IMR-90 (cell line): ENCODE measurements at places on chromosomes 12 and 14. TPM values are rescaled to one million over a fixed set of nuclear protein-coding genes. Genes with fewer than 3 reads are reported as not detected.

The SLC25A21 gene
- 0.90 and 2.5 TPM in 2 replicates for total RNA-seq

The BICDL1 gene
- not detected in 2 replicates for total RNA-seq

The MYF5 gene
- total RNA-seq = not detected in 2 replicates

The NDUFA9 gene
- 112 and 124 TPM in 2 replicates for total RNA-seq

The LRP1-AS gene
- total RNA-seq = not detected in 2 replicates

The CTSG gene
- total RNA-seq = not detected in 2 replicates

The DENND5B gene
- total RNA-seq = 11.9 and 13.4 TPM in 2 replicates

The TAS2R8 gene
- not detected in 2 replicates for total RNA-seq

The GLTP gene
- 58.4 and 67.2 TPM in 2 replicates for total RNA-seq

DNA sequence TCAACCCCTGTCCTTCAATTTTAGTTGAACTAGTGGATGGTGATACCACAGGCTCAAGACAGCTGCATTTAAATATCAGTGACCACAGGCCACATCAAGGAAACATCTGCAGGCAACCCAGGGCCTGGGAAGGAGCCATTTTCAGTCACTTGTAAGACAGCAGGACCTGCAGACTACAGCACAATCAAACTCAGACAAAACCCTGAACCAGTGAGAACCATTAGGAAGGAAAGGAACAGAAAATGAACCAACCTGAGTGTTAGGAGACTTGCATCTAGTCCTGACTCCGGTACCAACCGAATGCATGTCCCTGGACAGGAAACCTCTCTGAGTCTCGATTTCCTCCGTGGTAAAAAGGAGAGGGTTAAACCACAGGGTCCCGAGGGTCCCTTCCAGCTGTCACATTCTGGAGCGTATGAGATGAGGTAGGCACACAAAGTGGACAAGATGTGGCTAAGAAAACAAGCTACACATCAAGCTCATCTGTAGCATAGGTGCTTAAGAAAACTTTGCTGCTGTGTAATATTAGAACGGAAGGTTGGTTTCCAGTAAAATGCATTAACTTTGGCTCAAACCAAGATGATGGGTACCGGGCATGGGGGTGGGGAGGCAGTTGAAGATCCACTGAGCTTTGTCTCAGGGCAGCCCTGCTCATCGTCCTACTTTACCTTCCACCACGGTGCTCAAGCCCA lies 1.6 kb upstream of the CDKN1B start:
- DNase-seq = no peak

- DNase-seq = no peak
Observed at GRCh38 chr12:92732716-92733115, 29.9 kb downstream of the PLEKHG7 start.

GRCh38 chr12:121279071-121279375 lies 17.5 kb downstream of the CAMKK2 start:
- DNase-seq = peak; percentile 74

DNA sequence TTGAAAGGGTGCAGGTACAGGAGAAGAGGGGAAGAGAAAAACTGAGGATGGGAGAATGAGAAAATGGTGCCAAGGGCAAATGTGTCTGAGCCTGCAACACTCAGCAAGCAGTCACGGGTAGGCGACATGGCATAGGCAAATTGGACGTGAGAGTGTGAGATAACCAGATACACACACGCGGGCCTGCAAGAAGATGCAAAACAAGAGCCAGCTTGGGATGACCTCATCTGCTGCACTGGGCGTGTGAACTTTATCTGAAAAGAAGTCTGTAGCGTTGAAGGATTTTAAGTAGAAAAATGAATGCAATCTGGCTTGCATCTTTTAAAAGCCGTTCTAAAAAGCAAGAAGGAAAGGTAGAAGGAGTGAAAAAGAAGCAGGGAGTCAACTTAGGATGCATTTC lies 160.4 kb downstream of the NTF3 start:
- no peak for DNase-seq

DNA sequence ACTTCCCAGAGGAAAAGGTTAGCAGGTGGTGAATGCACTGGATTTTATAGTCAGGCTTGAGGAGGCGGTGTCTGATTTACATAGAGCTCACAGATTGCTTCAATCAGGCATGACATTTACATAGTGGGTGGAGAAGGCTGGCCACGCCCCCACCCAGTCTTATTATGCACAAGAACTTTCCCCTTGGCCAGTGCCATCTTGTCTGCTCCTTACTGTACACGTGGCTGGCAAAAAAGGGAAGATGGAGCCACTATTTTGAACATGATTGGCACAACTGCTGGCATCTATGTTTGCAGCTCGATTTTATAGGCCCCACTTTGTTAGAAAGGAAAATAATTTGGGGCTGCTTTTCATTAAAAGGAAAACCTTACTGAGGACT lies 10.9 kb upstream of the LGMN start:
- DNase-seq = peak; percentile 49

DNA sequence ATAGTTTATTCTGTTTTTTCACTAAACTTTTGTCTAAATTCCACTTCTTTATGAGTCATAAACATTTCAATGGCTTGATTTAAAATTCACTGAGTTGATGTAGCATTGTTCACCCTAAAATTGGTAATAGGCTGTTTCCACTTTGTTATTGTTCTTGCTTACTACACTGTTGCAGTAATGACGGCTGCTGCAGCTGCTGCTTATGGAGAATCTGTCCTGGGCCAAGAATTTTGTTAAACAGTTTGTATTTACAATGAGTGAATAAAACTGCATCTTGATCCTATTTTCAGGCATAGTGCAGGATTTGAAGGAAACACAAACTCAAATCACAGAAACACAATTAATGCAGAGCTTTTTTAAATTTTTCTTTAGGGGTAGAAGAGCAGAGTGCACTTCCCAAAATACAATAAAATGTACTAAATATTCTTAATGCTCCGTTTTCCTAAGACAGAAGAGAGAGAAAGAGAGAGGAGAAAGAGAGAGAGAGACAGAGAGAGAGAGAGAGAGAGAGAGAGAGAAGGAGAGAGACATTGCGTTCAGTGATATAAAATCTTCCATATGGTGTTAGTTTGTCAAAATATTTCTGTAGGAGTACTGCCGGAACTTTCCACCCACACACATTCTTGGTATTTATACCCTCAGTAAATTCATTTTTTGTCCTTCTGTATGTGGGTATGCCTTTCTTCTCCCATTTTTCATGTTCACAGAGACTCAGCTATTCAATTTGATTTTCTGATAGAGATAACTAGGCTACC lies 266.4 kb downstream of the LRFN5 start:
- DNase-seq = peak; percentile 39

- DNase-seq = peak; percentile 1
Observed at GRCh38 chr14:26794731-26795130, 196.9 kb upstream of the NOVA1 start.

GRCh38 chr12:52458861-52459260 lies 6.9 kb upstream of the KRT6B start:
- no peak for DNase-seq

DNA sequence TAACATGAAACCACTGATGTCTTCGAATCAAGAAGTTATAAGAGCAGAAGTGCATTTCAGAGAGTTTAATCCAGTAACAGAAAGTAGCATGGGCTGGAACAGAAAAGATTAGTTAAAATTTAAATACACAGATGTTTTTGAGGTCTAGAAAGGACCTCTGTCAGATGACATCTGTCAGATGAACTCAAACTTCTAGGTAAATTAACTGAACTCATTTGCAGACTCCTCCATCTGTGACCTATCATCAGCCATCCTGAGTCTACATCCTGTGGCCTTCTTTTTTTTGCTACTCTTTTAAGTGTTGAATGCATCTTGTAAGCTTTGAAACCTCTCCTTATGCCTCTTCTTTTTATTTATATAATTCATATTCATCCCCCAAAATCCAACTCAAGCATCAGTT lies 53.3 kb downstream of the C2CD5 start:
- no peak for DNase-seq

DNA sequence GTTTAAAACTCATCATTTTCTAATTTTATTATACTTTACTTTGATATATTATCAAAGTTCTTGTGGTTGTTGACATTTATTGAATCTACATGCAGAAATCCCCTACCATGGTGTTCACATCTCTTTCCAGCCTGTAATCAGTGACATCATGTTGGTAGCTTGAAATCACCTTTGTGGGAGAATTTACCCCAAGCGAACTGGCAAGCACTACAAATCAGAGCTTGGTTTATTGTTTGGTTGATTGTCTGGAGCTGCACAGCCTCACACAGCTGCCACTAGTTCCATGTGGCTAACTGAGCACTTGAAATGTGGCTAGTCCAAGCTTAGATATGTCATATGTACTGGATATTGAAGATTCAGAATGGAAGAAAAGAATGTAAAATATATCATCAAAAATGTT lies 15.4 kb upstream of the KRT5 start:
- DNase-seq = no peak

DNA sequence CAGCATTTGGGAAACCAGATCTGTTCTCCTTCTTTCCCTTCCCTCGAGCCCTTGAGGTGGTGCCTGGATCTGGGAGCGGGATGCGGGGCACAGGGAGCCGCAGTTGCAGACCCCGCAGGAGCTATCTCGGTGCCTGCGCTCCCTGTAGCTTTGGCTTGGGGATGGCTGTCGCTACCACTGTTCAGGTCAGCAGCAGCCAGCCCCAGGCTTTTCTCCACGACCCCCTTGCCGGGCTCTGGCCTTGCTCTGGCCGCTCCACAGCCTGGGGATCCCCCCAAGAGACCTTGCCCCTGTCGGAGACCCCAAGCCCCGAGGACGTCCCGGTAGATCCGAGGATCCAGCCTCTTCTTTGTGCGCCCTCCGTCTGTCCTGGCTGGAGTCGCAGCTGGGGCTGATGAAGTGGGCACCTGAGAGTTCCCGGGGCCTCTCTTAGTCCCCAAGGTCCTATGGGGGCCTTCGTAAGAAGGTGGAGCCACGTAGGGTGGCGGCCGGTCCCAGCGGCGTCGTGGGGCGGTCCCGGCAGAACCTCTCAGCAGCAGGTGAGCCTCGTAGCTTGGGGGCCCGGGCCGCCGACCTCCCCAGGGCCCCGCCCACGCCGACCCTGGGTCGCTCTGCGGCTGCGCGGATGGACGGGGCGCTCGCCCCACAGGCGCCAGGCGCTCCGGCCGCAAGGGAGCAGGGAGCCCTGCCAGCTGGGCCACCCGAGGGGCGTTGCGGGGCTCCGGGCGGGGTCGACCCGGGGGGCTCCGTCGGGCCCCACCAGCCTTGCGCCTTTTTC lies 1.3 kb downstream of the DDN start:
- no peak for DNase-seq
